Cardiac atrium fibroblast (primary cell): ENCODE measurements at places on chromosomes 11 and 22. TPM values are rescaled to one million over a fixed set of nuclear protein-coding genes. Genes with fewer than 3 reads are reported as not detected.

SYCE3 gene
- not detected in 2 replicates for total RNA-seq

P2RY2 gene
- total RNA-seq, result not detected in 2 replicates

KRTAP5-7 gene
- total RNA-seq, result not detected in 2 replicates

BIRC3 gene
- total RNA-seq, result under 0.01 and 0.81 TPM in 2 replicates

ZNRD2 gene
- total RNA-seq, result 20.9 and 53.0 TPM in 2 replicates

TRIM49 gene
- not detected in 2 replicates for total RNA-seq

APOL5 gene
- total RNA-seq, result not detected in 2 replicates

OR51B4 gene
- total RNA-seq, result not detected in 2 replicates

TRPC6 gene
- total RNA-seq, result 0.36 TPM in 1 of 2 replicates, not detected in the other

LRP5 gene
- total RNA-seq, result 37.6 and 45.0 TPM in 2 replicates

GNG3 gene
- total RNA-seq, result not detected in 2 replicates

TPBGL gene
- total RNA-seq, result 0.16 and 0.18 TPM in 2 replicates

XNDC1N gene
- 0.18 and 1.3 TPM in 2 replicates for total RNA-seq

NUDT8 gene
- total RNA-seq, result 4.1 and 14.6 TPM in 2 replicates

PIWIL4 gene
- 1.4 and 1.5 TPM in 2 replicates for total RNA-seq

LARGE1 gene
- total RNA-seq, result 6.9 and 12.2 TPM in 2 replicates

TPH1 gene
- under 0.01 TPM in 1 of 2 replicates, not detected in the other for total RNA-seq

MMP27 gene
- not detected in 2 replicates for total RNA-seq

TEAD1 gene
- 69.1 and 79.9 TPM in 2 replicates for total RNA-seq

ARHGAP8 gene
- total RNA-seq, result not detected in 2 replicates

TREH gene
- total RNA-seq, result not detected in 2 replicates

CELSR1 gene
- 2.3 and 5.5 TPM in 2 replicates for total RNA-seq

NCR3LG1 gene
- total RNA-seq, result 3.8 and 8.7 TPM in 2 replicates

OR4S1 gene
- not detected in 2 replicates for total RNA-seq

MYOD1 gene
- total RNA-seq, result not detected in 2 replicates

OR8G5 gene
- not detected in 2 replicates for total RNA-seq

CTSW gene
- not detected in 2 replicates for total RNA-seq

BRSK2 gene
- 0.16 and 0.36 TPM in 2 replicates for total RNA-seq

SCGB2A2 gene
- not detected in 2 replicates for total RNA-seq

C11orf87 gene
- not detected in 2 replicates for total RNA-seq

DSCAML1 gene
- total RNA-seq, result not detected in 2 replicates

PRR33 gene
- not detected in 2 replicates for total RNA-seq

GDPD4 gene
- total RNA-seq, result not detected in 2 replicates

PYGM gene
- total RNA-seq, result 5.8 and 9.7 TPM in 2 replicates

OR52A1 gene
- total RNA-seq, result not detected in 2 replicates

LINC01488 gene
- total RNA-seq, result not detected in 2 replicates

C11orf91 gene
- not detected in 2 replicates for total RNA-seq

TTC36 gene
- total RNA-seq, result not detected in 2 replicates

LRRC56 gene
- 0.16 and 1.3 TPM in 2 replicates for total RNA-seq

SYT8 gene
- 6.0 TPM in 1 of 2 replicates, not detected in the other for total RNA-seq
